ENCODE measurements at places on chromosomes 13 and 19.
A peak's percentile ranks its signal among the peaks of the same experiment; 100 is the strongest.

GRCh38 chr13:71540098-71540497, 326.9 kb downstream of the DACH1 start:
- no peak for DNase-seq

- DNase-seq = no peak
These were observed 321.7 kb upstream of the TSHZ3 start for GRCh38 chr19:31670931-31671330.

DNA sequence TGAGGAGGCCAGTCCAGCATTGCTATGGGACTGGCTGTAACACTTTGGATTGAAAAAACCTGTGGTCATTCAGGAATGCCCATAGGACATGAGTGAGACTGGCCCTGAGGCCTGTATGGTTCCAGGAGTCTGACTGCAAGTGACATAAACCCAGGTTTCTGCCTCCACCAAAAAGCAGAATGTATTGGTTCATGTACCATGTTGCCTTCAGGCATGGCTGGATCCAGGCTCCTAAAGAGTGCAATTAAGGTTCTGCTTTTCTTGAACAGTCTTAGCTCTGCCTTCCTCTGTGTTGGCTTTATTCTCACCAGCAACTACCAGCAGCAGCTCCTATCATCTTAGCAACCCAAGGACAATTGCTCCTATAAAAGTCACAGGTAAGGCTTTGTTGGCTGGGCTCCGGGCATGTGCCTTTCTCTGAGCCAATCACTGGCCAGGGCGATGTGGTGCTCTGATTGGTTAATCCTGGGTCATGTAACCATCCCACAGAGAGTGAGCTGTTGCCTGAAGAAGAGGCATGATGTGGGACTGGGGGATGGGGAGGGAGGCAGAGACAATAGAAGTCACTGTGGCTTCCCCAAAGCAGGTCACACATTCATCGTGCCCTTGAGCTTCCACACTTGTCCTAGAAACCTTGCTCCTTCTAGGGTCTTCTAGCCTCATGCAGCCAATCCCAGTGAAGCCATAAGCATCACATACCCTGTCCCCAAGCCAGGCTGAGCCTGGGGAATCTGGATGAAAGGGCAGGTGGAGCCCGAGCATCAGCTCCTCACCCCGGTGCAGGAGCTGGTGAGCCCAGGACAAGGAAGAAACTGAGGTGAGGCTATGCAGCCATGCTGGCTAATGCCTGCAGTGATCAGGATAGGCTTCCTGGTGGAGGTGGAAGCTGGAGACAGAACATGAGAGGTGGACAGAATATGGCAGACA, 123.9 kb downstream of the URI1 start:
- DNase-seq = no peak

- DNase-seq = no peak
These were observed 35.1 kb downstream of the TMEM161A start for GRCh38 chr19:19103167-19103566.

DNA sequence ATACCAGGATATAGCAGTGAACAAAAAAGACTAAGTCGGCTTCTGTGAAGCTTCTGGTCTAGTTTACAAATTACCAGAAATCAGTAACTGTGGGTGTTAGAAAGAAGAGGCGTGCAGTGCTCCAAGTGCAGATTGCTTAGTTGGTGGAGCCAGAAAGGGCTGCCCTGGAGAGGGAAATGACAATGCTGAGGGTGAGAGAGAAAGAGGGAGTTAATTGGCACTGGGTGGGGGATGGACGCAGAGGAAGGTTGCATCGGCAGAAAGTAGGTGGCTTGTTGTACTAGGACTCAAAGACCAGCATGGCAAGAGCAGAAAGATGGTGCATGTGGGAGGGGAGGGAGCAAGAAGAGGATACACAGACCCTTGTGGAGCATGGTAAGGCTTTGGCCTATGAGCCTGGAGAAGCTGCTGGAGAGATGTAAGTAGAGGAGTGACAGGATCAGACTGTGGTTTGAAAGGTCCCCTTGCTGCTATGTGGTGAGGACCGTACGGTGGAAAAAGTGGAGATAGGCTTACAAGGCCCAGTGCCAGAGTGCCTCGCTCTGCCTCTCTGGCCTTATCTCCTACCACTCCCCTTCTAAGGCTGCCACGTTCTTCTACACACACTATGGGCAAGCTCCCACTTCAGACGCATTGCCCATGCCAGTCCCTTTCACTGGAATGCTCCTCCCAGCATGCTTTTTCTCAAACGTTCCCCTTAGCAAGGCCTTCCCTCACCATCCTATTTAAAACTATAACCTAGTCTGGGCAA, 13.5 kb downstream of the SMG9 start:
- no peak for DNase-seq

DNA sequence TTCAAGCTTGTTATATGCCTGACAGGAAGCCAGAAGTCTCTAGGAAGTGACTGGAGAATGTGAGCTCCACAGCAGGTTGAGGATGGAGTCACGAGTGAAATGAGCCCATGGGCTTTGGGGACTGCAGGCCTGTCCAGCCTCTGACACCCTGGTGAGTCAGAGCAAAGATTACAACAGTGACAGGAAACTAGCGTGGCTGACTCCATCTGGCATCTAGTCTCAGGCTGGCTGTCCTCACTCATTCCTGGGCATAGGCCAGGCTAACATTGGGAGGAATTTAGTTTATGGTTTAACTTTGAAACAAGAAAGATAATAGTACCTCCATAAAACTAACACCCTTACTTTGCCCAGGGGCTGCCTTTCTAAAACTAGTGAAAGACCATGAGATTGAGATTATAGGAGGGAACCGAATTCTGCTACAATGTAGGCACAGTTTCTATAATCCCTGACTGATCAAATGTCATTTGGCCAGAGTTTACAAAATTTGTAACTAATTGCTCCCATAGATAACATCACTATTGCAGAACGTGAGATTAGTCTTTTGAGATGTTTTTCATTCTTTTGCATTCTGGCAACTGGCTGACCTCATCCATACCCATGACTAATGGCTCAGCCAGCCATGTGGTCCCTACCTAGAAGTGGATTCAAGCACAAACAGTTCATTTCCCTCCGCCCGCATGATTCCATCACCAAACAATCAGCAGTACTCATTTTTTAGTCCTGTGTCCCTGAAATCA, 28.4 kb downstream of the PSG1 start:
- no peak for DNase-seq

GRCh38 chr13:97914540-97914939, 38.9 kb upstream of the IPO5 start:
- no peak for DNase-seq

GRCh38 chr19:34500656-34501120, 19.1 kb downstream of the WTIP start:
- DNase-seq = no peak

- no peak for DNase-seq
These were observed 386.5 kb downstream of the OLFM4 start for GRCh38 chr13:53415135-53415534.

- DNase-seq = peak; percentile 26
These were observed 714 bp downstream of the NDFIP2 start for GRCh38 chr13:79481685-79482052.

GRCh38 chr13:93814658-93815057, 588.1 kb downstream of the GPC6 start:
- no peak for DNase-seq

- no peak for DNase-seq
These were observed 27.4 kb downstream of the LRCH1 start for GRCh38 chr13:46580362-46580839.

GRCh38 chr13:49213997-49214916, 5.9 kb upstream of the MLNR start:
- DNase-seq = no peak

Data from MM.1S (cell line).